ENCODE measurements at places on chromosomes 7 and 10. TPM values are rescaled to one million over a fixed set of nuclear protein-coding genes. Genes with fewer than 3 reads are reported as not detected.

- H3K4me3 ChIP-seq: no peak overlapping the region
- H3K27ac ChIP-seq: no peak overlapping the region
- H3K27me3 ChIP-seq: no peaks in the 10 kb centered on the region
- no peak for DNase-seq
Measured at GRCh38 chr10:11951695-11952094, 90.9 kb downstream of the UPF2 start.

- no peaks in the 10 kb centered on the region for H3K27me3 ChIP-seq
- DNase-seq: no peak
- H3K4me1 ChIP-seq: peaks cover 3% of the 10 kb centered on the region
Measured at GRCh38 chr10:15342970-15343369, 28.1 kb downstream of the FAM171A1 start.

GRCh38 chr7:16178585-16178984, 242.8 kb downstream of the CRPPA start:
- no peak for DNase-seq
- H3K27me3 ChIP-seq: no peaks in the 10 kb centered on the region
- no peaks in the 10 kb centered on the region for H3K36me3 ChIP-seq
- no peak overlapping the region for H3K4me3 ChIP-seq
- no peak overlapping the region for H3K27ac ChIP-seq

GRCh38 chr10:121435099-121435875, 163.0 kb downstream of the FGFR2 start:
- no peak for DNase-seq

GRCh38 chr10:71009126-71009525, 120.8 kb upstream of the PCBD1 start:
- no peaks in the 10 kb centered on the region for H3K4me1 ChIP-seq
- H3K4me3 ChIP-seq: no peak overlapping the region
- H3K27me3 ChIP-seq: no peaks in the 10 kb centered on the region
- DNase-seq: no peak
- H3K36me3 ChIP-seq: no peaks in the 10 kb centered on the region

- H3K27ac ChIP-seq: no peak overlapping the region
- no peak overlapping the region for H3K4me3 ChIP-seq
- H3K4me1 ChIP-seq: no peaks in the 10 kb centered on the region
- no peaks in the 10 kb centered on the region for H3K27me3 ChIP-seq
- H3K36me3 ChIP-seq: no peaks in the 10 kb centered on the region
Measured at GRCh38 chr7:115526278-115526677, 504.3 kb downstream of the TFEC start.

- H3K4me3 ChIP-seq: no peak overlapping the region
- no peaks in the 10 kb centered on the region for H3K36me3 ChIP-seq
- H3K27ac ChIP-seq: no peak overlapping the region
Measured at GRCh38 chr10:70370766-70371165, 11.7 kb downstream of the LRRC20 start.

- H3K36me3 ChIP-seq: no peaks in the 10 kb centered on the region
- no peaks in the 10 kb centered on the region for H3K27me3 ChIP-seq
- H3K4me1 ChIP-seq: no peaks in the 10 kb centered on the region
- DNase-seq: peak; percentile 56
Measured at GRCh38 chr7:142556740-142557139, 192.5 kb upstream of the PRSS1 start.

The SMC3 gene
- 26.6 TPM for total RNA-seq

The SPOCK2 gene
- 4.5 TPM for total RNA-seq

All from breast epithelium (tissue), 4 donors.